Right atrium auricular region (tissue), 2 donors: ENCODE measurements at places on chromosomes 5 and 9. TPM values are rescaled to one million over a fixed set of nuclear protein-coding genes. Genes with fewer than 3 reads are reported as not detected.

HMCN2 gene
- 1.3 TPM for total RNA-seq

CAVIN4 gene
- total RNA-seq: 33.3 TPM

PLAC8L1 gene
- total RNA-seq: not detected

TMED9 gene
- total RNA-seq: 63.8 TPM

GRCh38 chr9:109164042-109164441 lies 3.0 kb downstream of the FRRS1L start:
- no peak for DNase-seq

GRCh38 chr5:143453720-143454119 lies 50.2 kb upstream of the NR3C1 start:
- no peak for DNase-seq

DNA sequence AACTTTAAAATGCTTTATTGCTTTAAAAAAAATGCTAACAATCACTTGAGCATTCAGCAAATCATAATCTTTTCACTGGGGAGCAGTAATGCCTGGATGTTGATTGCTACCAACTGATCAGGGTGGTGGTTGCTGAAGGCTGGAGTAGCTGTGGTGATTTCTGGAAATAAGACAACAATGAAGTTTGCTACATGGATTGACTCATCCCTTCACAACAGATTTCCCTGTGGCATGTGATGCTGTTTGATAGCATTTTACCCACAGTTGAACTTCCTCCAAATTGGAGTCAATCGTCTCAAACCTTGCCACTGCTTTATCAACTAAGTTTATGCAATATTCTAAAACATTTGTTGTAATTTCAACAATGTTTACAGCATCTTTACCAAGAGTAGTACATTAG lies 83.3 kb downstream of the MLLT3 start:
- no peak for DNase-seq

DNA sequence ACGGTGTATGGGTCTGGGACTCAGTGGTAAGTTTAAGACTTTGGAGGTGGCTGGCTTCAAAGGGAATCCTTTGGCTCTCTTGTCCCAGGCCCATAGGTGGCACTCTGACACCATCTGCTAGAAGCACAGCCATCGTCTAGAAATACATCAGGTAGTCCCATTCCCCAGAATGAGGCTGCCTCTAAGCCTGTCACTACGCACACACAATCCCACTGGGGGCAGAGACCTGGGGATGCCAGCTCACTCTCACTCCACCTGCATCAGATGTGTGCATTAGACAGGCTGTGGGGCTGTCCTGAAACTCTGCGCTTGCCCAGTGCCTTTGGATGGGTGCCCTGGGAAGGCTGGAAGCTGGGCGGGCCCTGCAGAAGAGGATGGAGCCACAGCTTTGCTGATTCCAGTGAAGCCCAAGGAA lies 127.5 kb upstream of the PANK3 start:
- DNase-seq: no peak

GRCh38 chr5:10527281-10527950 lies 36.5 kb upstream of the ANKRD33B start:
- DNase-seq: no peak

DNA sequence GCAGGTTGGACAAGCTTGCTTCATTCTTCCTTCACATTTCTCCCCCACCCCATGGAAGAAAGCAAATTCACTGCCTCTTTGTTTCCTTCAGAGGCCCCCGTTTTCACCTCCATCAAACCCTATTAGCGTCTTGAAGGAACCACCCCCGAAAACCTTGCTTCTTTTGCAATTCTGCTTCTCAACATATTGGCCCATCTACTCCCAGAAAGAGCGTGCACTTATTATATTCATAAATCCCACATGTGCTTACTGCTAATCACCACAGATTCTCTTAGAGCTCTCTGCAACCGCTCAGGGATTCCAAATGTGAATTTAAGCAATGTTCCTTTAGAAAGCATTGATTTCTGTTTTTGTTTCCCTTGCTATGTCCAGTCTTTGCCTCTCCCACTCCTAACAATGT lies 1.1 kb downstream of the F2RL2 start:
- no peak for DNase-seq

DNA sequence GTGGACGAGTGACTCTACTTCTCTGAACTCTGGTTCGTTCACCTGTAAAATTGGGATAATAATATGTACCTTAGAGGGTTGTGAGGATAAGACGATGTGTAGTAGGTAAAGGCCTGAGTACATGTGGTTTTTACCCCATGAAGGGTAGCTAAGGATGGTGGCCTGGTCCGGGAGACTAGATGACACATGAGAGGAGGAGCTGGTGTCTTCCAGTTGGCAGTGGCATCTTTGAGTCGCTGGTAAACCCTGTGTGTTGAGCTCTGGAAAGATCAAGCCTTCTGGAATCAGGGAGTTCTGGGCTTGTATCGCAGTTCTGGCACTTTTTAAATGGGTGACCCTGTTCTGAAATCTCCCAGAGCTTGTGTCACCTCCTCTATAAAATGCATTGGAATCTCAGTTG lies 166.4 kb upstream of the ZNF618 start:
- no peak for DNase-seq

GRCh38 chr5:159678657-159679392 lies 237.5 kb upstream of the ADRA1B start:
- no peak for DNase-seq

DNA sequence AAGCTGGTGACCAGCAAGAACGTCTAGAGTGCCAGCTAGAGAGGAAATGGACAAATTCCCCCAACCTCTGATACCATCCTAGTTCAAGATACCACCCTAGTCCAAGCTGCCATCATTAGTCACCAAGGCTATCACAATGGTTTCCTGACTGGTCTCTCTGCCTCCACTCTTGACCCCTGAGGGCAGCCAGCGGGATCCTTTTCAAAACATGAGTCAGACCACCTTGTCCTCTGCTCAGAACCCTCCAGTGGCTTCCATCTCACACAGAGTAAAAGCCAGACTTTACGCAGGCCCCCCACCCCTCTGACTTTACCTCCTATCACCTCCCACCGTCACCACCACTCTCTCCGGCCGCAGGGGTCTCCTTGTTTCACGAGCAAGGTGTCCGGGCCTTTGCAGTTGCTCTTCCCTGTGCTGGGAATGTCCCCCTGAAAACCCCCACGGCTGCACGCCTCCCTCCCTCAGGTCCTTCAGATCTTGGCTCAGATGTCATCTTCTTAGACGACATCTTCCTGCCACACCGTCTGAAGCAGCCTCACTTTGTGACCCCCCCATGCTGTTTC lies 42.2 kb upstream of the FBXW11 start:
- DNase-seq: no peak

DNA sequence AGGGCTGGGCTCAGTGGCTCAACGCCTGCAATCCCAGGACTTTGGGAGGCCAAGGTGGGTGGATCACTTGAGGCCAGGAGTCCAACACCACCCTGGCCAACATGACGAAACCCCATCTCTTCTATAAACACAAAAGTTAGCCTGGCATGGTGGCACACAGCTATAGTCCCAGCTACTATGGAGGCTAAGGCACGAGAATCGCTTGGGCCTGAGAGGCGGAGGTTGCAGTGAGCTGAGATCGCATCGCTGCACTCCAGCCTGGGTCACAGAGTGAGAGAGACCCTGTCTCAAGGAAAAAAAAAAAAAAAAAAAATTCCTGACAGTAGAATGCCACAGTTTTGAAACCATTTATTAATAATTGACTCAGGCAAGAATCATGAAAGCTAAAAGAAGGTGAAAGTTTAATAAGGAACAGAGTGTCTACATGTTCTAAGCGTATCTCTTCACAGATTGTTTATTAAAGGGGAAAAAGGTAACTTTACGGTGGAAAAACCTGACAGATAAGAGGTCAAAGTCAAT lies 5.7 kb upstream of the PTGR1 start:
- no peak for DNase-seq

GRCh38 chr5:82265047-82265446 lies 13.1 kb downstream of the RPS23 start:
- DNase-seq: no peak

DNA sequence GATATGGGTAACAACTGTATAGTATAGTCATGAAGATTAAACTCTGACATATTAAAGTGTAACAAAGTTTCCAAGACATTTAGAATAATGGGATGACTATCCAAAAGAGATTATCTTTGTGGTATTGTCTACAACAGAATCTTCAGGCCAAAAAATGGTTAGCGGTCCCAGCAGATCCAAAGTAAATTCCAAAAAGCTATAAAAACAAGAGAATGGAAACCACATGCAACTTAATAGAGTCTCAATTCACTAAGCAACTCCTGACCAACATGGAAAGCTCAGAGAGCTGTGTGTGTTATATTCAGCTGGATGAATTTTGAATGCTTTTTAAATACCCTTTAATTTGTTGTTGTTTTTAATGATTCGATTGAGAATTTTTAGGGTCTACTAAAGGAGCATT lies 688.2 kb downstream of the CETN3 start:
- no peak for DNase-seq

- DNase-seq: no peak
Observed at GRCh38 chr5:153520137-153520536, 29.7 kb downstream of the GRIA1 start.

- DNase-seq: no peak
Observed at GRCh38 chr5:169561893-169562292, 21.7 kb upstream of the SPDL1 start.

DNA sequence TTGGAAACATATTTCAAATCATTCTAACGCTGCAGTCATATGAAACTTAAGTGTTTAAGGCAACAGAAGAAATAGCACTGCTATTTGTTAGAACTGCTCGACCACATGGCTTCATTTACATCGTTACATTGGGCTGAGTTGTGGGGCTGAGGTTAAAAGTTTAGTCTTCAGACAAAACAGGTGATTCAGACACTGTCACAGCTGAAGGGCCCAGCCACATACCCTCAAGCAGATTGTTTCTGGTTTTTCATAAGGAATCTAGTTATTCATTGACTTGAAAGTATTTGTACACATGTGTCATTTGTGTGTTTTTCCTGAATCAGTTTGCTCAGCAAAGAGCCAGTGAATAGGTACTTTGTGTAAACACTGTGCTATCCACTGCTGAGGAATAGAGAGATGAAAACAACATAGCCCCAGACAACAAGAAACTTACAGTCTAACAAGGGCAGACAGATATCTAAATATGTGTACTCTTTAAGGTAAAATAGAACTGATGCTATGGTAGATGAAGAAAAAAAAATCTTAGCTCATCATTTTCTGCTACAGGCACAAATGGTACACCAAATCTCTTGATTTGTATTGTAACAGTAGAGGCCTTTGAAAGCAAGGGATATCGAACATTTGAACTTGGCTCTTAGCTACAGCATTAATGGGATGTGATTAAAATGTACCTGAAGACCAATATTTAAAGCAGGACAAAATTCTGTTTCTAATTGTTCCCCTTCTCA lies 357.6 kb upstream of the RPS23 start:
- no peak for DNase-seq

DNA sequence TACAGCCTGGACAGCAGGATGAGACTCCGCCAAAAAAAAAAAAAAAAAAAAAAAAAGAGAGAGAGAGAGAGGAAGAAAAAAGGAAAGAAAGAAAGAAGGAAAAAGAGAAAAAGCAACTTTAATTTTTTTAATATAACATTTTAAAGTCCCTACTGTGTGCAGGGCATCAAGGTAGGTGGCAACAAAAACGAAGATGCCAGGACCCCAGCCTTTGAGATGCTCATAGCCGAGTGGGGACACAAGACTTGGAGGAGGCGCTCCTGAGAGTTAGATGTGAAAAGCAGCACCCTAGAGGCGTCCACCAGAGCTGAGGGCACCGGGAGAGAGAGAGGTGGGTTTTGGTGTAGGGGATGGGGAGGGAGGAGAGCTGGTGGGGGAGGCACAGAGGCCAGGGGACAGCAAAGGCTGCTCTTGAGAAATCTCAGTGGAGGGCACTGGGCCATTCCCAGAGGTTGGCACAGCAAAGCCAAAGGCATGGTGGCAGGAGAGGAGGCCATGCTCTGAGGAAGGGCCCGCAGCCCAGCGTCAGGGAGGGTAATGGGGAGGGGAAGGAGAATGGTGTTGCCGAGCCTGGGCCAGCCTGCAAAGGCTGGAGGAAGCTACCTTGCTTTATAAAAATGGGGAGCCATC lies 135.6 kb downstream of the C9orf50 start:
- no peak for DNase-seq
